Stimulated activated CD8-positive, alpha-beta memory T cell treated with anti-CD3 and anti-CD28 coated beads, Interleukin-7, amount 100 ng/mL, for 1 hour (primary cell): ENCODE measurements at places on chromosomes 4 and X.

DNA sequence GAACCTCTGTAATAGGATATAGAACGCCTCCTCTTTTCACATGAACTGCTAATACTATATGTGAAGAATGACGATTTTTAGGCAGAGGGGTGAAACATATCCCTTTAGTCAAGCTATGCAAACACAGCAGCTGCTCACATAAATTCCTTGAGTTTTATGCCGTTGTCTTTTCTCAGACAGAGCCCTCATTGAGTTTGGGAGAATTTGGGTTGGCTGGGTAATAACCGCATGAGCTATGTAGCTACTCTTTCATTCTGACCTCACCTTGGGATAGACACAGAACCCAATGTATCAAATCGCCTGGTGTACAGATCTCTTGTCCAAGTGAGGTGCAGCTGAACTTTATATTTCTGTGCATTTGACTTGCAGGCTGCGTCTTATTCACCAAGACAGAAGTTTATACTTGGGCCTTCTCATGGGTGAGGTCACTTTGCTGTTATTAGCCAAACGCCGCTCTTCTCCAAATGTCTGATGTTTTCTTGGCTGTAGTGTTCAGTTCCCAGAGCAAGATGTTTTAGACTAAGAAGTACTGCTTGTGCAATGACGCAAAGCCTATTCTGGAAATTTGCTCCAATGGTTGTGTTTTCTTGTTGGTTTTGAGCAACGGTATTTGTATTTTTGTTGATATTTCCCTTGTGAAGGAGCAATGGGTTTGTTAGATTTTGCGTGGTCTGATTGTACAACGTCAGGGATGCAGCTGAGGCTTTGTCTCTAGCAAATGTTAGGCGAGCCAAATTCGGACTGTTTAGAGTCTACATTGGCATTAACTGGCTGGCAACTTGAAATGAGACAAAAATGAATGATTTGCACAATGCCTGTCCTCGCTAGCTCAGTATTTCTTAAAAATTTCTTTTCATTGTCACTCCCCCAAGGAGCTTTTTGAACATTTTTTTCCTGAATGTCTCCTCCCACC, 11.2 kb upstream of the SPARCL1 start:
- DNase-seq: no peak

DNA sequence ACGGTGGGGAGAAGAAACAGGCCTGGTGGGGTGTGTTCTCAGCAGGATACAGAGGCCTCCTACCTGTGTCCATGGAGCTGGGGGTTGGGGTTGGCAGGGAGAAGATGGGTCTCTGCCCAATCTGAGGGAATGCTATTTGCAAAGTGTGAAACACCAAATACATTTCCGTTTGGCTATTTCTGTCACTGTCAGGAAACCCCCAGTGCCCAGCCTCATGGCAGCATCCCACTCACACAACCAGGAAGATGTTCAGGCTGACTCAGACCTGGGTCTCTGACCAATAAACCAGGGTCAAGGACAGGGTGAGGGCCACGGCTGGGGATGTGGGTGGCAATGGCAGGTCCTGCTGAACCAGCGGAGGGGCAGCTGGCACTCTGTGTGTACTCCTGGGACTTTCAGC, 41.3 kb downstream of the BCOR start:
- DNase-seq: no peak

DNA sequence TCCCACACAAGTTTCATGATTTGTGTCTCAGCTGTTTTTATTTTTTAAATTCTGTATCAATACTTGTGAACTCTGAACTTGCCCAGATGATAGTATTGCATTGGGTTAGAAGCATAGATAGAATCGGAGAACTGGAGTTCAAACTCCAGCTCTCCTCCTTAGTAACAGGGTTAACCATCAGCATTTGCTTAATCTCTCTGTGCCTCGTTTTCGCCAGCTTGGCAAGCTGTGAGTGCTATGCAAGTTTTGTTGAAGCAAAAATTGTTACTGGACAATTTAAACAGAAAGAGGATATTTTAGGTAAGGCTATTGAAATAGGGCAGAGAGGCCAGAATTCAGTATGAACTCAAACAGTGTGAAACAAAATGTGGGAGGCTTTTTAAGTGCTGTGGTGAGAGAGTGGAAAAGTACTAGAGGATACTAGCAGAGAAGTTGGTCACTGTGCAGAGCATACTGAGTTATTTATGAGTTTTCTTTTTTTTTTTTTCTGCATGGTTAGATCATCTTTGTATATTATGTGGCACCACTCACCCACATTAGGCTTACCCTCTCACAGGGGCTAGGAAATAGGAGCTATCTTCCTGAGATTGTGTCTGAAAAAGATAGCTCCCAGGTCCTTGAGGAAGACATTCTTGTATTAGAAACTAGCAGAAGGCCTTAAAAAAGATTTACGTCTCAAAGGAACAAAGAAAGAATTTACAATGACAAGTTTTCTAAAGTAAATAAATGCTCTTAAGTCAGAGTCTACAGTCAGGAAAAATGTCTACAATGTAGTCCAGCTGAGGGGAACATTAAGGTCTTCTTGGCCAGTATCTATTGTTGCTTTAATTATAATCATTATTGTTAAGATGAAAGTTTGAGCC, 1126.6 kb downstream of the FAT4 start:
- no peak for DNase-seq

GRCh38 chrX:30781711-30782444, 107.2 kb downstream of the TAB3 start:
- no peak for DNase-seq

DNA sequence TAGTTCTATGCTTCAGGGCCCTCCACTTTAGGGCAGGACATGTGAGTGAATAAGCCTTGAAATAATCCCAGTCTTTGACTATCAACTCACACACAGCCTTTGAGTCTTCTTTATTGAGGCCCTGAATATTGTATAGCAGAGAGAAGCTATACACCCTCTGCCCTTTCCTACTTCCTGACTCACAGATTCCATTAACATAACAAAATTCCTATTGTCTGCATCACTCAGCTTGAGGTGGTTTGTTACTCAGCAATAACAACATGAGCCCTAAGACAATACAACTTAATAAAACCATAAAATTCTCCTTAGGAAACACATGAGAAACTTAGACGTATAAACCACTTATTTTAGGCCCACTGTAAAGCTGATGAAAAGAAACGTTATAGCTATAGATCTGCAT, 680.3 kb upstream of the DIAPH2 start:
- no peak for DNase-seq

GRCh38 chr4:110139815-110140214, 58.6 kb downstream of the ELOVL6 start:
- no peak for DNase-seq

GRCh38 chrX:17433965-17434364, 59.0 kb downstream of the NHS start:
- no peak for DNase-seq

DNA sequence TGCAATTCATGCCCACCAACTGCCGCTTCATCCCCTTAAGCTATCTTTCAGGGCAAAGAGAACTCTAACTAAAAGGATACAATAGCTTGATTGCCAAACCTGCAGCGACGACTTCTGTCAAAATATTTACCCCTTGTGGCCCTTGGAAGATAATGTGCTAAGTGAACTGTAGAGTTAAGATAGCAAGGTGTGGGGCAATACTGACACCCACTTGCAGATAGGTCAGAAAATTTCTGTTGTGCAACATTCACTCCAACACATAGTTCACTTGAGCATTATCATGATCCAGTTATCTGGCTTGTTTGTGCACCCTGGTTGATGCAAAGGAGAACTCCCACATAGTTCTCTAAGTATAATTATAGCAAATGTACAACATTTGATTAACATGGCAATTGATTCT, 55.6 kb downstream of the RHOXF2B start:
- no peak for DNase-seq
